Tongue (tissue), 3 donors: ENCODE measurements at places on chromosomes 7 and 10. TPM values are rescaled to one million over a fixed set of nuclear protein-coding genes. Genes with fewer than 3 reads are reported as not detected.

Gene PON1
- total RNA-seq: not detected

Gene FAM13C
- total RNA-seq: 74.0 TPM

Gene JAKMIP3
- 1.0 TPM for total RNA-seq

Gene GGCT
- 30.3 TPM for total RNA-seq

Gene DUS4L
- total RNA-seq: 8.7 TPM

Gene ECHDC3
- 28.4 TPM for total RNA-seq

Gene C10orf67
- 0.82 TPM for total RNA-seq

Gene ZNF786
- 8.0 TPM for total RNA-seq

Gene AKR1C3
- 4.0 TPM for total RNA-seq

Gene IL6
- total RNA-seq: not detected

Gene NPM3
- 34.0 TPM for total RNA-seq

Gene VGF
- not detected for total RNA-seq

Gene FRMD4A
- 29.5 TPM for total RNA-seq

Gene STK31
- 0.21 TPM for total RNA-seq

Gene HOXA3
- total RNA-seq: 2.4 TPM

Gene GPR141
- 1.7 TPM for total RNA-seq

Gene TRIM4
- total RNA-seq: 22.8 TPM

Gene FKBP14
- 23.7 TPM for total RNA-seq

Gene GLUD1
- total RNA-seq: 144 TPM

Gene GBX1
- total RNA-seq: not detected

Gene SEMA3C
- total RNA-seq: 212 TPM

Gene AIFM2
- total RNA-seq: 2.4 TPM
